Caco-2 (cell line): ENCODE measurements at places on chromosomes 1 and 21. TPM values are rescaled to one million over a fixed set of nuclear protein-coding genes. Genes with fewer than 3 reads are reported as not detected.

DNA sequence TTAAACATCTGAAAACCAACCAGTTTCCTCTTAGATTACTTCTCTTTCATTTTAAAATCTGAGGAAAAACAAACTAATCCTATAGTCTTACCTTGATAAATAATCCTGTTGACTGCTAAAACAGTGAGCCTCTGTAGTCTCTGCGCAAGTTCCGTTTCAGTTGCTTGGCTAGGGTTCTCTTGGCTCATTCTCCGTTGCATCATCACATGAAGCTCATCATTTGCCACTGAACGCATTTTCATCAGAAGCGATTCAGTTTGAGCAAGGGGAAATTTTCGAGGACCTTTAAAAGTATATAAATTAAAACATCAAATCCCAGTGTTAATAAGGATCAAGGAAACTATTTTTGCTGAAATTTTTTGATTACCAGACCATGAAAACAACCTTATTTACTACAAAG, 96.7 kb upstream of the GNG4 start:
- DNase-seq, result no peak

- no peak for DNase-seq
These were observed 13.6 kb upstream of the SYT14 start for GRCh38 chr1:209924390-209924789.

- DNase-seq, result no peak
These were observed 13.5 kb upstream of the CD2 start for GRCh38 chr1:116740746-116741145.

Gene KRTAP19-1
- not detected in 2 replicates for total RNA-seq
